ENCODE measurements at places on chromosomes 1 and 21.

DNA sequence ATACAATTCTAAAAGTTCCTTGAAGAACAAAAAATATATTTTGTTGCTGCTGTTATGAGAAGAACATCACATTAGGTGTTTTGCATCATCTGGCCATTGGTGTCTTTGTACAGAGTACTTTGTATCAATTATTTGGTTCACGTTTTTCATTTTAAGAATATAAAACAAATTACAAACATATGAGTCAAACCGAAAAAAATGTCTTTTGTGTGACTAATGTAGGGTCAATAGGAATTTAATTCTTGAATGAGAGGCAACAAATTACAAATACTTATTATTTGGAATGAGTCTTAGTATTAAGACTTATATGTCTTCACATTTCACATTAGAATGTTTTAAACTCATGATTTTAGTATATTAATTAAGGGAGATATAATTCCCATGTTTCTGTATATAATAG is 54.8 kb downstream of the NR5A2 start:
- DNase-seq, result no peak

- no peak for DNase-seq
These were observed 25.1 kb downstream of the IGFN1 start for GRCh38 chr1:201215531-201216357.

- DNase-seq, result no peak
These were observed 109.0 kb downstream of the HIVEP3 start for GRCh38 chr1:41809692-41810091.

DNA sequence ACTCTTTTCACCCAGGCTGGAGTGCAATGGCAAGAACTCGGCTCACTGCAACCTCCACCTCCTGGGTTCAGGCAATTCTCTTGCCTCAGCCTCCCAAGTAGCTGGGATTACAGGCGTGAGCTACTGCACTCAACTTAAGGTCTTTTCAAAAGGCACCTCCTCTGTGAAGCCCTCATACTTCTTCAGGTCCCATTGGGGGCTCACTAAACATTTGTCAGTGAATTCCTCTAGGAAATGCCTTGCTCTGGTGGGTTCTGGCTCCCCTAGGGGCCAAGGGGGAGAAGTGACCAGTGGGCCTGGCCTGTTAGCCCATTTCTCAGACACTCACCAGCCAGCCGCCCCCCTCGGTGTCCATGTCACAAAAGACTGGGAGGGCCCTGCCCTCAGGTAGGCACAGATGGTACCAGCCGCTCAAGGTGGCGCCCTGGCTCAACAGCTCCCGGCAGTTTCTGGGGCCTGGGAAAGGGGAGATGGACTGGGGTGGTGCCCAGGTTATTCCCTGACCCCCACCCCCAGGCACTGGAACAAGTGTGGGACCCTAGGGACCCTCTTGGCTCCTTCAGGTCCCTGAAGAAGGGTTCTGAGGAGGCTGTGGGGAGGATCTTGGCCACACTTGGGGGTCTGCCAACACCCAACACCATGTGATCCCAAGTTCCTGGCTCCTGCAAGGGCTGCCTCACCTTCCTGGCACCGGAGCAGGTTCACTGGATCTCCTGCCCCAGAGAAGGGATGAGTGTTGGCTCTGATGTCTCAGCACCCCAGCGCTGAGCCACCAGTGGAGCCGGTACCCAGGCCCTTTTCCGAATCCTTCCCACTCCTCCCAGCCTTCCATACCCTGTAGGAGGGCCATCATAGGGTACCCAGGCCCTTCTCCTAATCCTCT is 1.6 kb downstream of the FCN3 start:
- no peak for DNase-seq

- no peak for DNase-seq
These were observed 81.2 kb upstream of the RAVER2 start for GRCh38 chr1:64663668-64664067.

DNA sequence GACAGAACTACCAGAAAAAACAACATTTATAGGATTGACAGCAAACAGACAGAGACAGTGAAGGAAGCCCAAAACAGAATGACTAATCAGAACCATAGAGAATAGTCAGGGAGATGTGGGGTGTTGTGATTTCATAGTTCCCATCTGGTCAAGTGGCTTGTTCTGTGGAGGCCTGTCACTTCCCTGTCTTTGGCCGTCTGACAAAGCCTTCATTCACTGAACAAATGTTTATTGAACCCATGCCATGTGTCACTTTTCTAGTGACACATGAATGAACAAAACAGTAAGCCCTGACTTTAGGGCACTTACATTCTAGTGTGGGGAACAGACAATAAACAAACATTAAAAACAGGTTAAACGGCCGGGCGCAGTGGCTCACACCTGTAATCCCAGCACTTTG is 3.2 kb upstream of the SRRM1 start:
- no peak for DNase-seq

DNA sequence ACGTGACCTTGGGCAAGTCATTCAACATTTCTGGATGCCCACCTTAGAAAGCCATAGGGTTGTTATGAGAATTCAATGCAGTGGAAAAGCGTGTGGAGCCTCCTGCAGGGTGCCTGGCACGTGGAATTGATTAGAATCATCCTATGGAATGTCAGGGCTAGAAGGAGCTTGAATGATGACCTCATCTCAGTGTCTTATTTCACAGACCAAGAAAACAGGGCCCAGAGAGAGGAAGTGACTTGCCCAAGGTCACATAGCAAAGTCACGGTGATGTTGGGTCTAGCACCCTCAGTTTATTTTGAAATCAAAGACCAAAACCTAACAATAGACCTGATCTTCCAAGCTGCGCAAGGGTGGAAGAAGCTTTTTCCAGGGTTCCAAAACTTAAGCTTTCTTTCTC is 6.0 kb downstream of the TRABD2B start:
- no peak for DNase-seq

DNA sequence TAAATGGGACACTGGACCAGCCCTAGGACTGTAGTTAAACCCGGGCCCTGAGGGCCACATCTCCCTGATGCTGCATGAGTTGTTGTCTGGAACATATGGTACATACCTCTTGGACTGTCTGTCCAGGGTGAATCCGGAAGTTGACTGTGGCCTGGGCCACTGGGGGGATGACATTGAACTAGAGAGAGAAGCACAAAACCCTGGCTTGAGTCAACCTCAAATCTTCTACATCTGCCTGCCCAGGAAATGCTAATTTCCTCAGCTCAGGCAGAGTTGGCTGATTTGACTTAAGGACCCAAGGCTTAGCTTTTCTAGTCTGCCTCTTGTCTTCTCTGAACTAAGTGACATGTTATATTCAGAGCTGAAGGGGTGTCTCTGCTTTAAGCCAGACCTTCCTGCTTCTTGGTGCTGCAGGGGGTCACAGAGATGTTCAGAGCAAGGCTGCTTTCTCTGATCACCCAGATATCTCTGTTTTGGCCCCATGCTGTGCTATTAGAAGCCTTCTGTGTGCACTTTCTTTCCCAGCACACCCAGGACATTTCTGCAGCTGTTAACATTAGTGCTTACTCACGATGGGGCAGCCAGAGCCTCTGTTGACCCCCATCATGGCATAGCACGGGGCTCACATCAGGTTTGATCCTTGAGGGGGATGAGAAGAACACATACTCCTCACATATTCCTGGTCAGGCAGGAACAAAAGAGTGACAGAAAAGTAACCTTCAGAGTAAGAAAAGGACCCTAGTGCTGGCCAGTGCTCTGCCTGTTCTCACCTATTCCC is 9.6 kb downstream of the PM20D1 start:
- no peak for DNase-seq

GRCh38 chr1:93339171-93339697 is 6.5 kb upstream of the DR1 start:
- no peak for DNase-seq

DNA sequence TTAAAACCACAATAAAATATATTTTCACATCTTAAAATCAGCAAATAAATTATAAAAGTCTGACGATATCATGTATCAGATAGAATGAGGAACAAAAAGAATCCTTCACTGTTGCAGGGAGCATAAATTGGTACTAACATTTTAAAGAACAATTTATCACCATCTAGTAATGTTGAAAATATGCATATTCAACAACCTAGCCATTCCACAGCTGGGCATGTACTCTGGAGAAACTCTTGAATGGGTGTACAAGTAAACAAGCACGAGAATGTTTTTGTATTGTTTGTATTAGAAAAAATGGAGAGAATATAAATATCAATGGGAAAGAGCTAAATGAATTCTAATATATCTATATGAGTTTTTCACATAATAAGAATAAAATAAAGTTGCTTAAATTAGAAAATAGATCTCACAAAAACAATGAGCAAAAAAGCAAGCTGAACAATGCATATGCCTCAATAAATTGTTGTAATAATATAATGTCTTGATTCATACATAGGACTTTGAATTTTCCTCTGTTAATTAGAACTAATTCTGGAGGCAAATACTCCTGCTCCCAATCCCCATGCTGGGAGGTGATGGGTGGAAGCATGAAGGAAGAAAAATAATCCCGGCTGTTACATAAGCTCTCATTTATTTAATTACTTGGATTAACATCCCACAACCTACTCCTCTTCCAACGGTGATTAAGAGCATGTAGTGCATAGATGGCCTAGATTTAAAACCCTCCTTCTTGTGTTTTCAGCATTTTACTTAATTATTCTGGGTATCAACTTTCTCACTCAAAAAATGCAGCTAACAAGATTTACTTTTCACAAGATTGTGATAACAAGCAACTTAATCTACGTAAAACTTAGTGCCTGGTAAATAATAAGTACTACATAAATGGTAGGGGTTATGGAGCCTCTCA is 5.5 kb upstream of the FMO2 start:
- DNase-seq, result no peak

GRCh38 chr21:46555225-46555617 is 49.7 kb downstream of the S100B start:
- DNase-seq, result no peak

DNA sequence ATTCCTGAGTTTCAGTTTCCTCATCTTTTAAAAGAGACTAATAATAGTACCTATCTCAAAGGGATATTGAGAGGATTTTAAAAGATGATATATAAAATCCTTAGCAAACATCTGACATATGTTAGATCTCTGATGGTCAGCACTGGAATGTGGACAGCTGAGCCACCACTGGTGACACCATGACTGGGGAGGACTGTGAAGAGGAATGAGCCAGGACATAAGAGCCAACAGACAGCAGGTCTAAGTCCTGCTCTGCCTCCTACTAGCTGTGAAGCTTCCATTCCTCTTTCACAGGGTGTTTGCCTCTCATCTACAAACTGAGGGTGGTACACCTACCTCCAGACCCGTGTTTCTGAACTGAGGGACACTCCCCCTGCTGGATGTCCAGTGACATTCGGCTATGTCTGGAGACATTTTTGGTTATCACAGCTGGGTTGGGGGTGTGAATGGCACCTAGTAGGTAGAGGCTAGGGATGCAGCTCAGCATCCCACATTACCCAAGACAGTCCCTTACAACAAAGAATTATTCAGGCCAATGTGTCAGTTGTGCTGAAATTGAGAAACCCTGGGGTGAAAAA is 109.1 kb upstream of the OLIG2 start:
- DNase-seq, result no peak

DNA sequence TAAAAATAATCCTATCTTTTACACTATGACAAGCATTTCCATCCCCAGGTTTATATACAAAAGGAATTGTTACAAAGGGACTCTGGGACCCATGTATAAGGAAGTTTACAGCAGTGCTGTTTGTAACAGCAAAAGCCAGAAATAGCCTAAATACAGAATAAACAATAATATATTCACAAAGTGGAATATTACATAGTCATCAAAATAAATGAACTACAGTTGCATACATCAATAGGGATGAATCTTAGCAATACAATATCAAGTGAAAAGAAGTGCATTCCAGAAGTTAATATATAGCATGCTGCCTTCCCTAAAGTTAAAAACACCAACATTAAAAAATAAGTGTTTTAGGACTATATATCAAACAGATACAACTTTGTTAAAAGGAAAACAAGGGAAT is 77.3 kb downstream of the EDEM3 start:
- DNase-seq, result no peak

DNA sequence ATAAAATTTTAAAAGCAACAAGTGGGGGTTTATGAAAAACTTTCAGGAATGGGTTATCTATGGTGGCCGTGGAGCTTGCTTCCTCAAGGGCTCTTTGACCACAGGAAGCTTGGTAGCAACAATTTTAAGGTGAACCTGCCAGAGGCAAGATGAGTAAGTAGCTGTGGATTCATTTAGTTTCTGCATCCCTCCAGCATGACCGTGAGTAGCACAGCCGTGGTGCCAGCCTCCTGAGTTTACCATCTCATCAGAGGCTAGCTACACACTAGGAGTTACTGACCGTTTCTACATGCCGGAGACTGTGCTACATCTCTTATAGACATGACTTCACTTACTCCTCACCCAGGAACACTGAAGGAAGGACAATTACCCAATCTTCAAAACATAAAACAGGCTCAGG is 30.1 kb upstream of the PLEKHG5 start:
- DNase-seq, result no peak

DNA sequence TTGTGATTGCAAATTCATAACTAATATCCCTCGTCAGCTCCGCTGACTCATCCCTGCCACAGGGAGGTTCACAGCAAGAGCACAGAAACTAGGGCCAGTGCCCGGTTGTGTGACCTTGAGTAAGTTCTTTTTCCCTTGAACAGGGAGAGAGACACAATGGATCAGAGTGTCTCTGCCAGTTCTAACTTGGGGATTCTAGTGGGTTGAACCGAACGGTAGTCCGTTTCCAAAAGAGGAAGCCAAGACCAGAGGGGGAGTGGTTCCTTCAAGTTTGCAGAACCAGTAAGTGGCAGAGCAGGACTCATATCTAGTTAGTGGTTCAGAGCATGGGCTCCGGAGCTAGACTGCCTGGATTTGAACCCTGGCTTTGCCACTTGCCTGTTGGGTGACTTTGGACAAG is 4.9 kb upstream of the SHISA4 start:
- no peak for DNase-seq

DNA sequence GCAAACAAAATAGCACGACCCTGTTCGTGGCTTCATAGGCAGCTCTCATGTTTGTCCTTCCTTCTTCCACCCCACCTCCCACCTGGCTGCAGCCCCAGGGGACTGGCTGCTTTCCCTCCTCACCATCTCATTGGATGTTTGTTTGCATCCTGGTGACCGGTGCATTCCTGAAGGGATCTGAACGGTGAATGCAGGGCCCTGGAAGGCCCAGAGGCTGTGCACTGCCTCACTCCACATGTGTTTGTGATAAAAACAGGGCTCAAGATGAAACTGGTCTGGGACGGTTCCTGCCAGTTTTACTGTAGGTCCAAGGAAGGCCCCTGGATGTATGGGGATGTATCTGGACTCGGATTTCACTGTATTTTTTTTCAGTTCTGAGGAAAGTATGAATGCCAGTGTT is 42.8 kb downstream of the CNN3 start:
- DNase-seq, result no peak

GRCh38 chr1:241485145-241485544 is 34.4 kb downstream of the FH start:
- no peak for DNase-seq

GRCh38 chr1:219352961-219353651 is 179.4 kb downstream of the LYPLAL1 start:
- DNase-seq, result no peak

- no peak for DNase-seq
These were observed 12.4 kb upstream of the GPR61 start for GRCh38 chr1:109527098-109527811.

- DNase-seq, result no peak
These were observed 245.4 kb downstream of the PBX1 start for GRCh38 chr1:164804366-164804765.
